ENCODE measurements at places on chromosomes 7 and 10.
A peak's percentile ranks its signal among the peaks of the same experiment; 100 is the strongest.

DNA sequence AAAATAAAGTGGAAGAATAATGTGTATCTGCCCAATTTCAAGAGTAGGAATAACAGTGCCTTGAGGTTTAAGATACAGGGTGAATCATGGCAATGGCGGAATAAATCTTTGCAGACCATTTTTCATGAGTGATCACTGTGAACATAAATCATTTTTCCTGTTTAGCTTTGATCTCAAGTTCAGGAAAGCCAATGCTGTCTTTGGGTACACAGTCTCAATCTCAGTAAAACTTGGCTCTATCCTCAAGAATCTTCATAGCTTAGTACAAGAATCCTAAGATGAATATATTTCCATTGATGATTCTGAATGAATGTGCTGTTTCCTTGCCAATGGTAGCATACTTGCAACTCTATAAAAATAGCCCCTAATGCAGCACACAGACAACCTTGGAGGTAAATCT, 6.8 kb downstream of the NAMPT start:
- DNase-seq: no peak

GRCh38 chr10:101776161-101776817, 375 bp upstream of the FGF8 start:
- DNase-seq: no peak

GRCh38 chr7:146131701-146132100, 15.1 kb downstream of the CNTNAP2 start:
- DNase-seq: no peak

GRCh38 chr7:92809760-92810573, 26.4 kb downstream of the CDK6 start:
- DNase-seq: peak; percentile 69

All from ascending aorta (tissue), 2 donors.